T-cell (primary cell): ENCODE measurements at places on chromosomes 3 and 15.

DNA sequence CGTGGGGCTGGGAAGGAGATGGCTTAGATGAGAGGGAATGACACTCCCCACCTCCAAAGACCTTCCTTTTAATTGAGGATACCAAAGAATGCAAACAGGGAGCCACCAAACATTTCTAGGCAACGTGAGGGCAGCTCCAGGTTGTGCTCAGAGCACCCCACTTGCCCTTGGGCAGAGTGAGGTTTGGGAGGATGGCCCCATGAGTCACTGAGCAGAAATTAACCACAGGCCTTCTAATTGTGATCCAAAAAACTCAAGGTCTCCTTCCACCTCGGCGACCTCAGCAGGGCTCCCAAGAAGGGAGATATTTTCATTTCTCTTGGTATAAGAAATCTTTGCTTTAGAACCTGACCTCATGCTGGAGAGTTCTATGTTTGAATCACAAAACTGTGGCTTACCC lies 305.0 kb upstream of the TPM1 start:
- no peak for DNase-seq

GRCh38 chr3:27134171-27134796 lies 234.9 kb downstream of the NEK10 start:
- DNase-seq: peak; percentile 42

DNA sequence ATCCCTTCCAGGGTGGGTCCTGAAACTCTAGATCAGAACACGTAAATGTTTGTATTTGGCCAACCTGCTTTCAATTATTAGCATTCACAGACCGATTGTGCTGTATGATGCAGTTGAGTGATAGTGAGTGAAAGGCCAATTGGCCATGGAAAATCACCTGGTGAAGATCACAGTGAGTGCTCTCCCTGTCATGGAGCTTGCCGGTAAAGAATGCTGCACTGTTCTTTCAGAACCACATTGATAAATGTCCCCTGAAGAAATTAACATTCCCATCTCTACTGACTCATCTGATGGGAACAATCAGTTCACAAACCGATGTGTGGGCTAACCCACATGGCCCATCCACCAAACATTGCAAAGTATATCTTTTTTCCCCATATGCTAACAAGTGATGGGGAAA lies 324.8 kb upstream of the TBL1XR1 start:
- DNase-seq: no peak

GRCh38 chr3:47865192-47865591 lies 62.3 kb downstream of the DHX30 start:
- no peak for DNase-seq

GRCh38 chr3:177642042-177642803 lies 444.9 kb upstream of the TBL1XR1 start:
- no peak for DNase-seq

DNA sequence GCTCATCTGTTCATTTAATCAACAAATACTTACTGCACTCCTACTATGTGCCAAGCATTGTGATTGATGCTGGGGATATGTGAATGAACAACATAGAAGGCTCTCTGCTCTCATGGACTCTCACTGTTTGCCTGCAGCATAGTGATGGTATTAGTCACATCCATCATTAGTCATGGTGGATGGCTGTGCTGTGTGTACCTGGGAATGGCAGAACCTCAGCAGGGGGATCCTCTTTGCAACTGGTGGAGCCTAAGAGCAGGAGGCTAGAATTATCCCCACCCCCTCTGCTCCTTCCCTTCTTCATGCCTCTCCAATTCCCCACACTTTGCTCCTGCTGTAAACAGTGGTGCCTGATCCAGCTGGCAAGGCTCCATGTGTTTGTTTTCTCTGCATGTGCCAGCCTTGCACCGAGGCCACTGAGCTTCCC lies 20.5 kb downstream of the BOC start:
- DNase-seq: no peak

DNA sequence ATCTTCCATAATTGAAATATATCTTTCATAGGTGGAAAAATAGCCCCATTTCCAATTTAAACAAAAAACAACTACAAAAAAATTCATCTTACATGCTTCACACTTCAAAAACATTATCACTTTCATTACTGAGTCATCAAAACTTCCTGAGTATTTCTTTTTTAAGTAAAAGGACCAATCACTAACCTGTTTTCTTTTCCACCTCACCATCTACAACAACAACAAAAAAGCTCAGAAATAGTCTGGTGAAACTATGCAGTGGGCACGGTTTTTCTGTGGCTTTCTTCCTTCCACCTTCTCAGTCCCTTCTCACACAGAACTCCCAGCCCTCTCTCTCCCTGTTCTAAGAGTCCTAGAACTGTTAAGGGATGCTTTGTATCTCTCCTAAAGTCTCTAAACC lies 20.3 kb upstream of the TNIK start:
- DNase-seq: no peak

- DNase-seq: no peak
Observed at GRCh38 chr15:52180851-52181450, 10.2 kb downstream of the GNB5 start.

DNA sequence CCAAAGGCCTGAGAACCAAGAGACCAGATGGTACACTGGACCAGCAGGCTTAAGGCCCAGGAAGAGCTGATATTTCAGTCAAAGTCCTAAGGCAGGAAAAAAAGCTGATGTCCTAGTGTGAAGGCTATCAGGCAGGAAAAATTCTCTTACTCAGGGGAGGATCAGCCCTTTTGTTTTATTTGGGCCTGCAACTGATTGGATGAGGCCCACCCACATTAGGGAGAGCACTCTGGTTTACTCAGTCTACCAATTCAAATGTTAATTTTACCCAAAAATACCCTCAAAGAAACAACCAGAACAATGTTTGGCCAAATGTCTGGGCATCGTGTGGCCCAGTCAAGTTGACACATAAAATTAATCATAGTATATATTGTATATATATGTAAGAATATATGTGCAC lies 24.5 kb upstream of the MYRIP start:
- DNase-seq: no peak

- peak; percentile 42 for DNase-seq
Observed at GRCh38 chr15:45126535-45127158, 3.0 kb downstream of the DUOXA1 start.

- DNase-seq: no peak
Observed at GRCh38 chr3:55094676-55095075, 166.8 kb upstream of the LRTM1 start.

DNA sequence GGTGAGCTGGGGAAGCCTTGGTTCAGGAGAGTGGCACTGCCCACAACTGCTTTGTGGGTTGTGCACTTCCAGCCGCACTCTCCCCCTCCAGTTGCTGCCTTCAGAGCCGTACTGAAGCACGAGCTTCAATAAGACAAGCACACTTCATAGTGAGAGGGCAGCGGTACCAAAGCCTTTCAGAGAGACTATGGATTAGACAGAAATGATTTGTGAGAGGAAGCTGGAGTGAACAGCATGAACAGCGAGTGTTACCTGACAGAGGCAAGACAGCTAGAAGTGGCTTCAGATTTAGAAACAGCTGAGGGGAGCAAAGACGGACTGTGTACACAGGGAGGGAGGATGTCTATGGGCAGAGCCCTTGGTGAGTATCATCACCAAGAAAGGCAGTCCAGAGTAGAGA lies 31.1 kb downstream of the HCLS1 start:
- DNase-seq: no peak

DNA sequence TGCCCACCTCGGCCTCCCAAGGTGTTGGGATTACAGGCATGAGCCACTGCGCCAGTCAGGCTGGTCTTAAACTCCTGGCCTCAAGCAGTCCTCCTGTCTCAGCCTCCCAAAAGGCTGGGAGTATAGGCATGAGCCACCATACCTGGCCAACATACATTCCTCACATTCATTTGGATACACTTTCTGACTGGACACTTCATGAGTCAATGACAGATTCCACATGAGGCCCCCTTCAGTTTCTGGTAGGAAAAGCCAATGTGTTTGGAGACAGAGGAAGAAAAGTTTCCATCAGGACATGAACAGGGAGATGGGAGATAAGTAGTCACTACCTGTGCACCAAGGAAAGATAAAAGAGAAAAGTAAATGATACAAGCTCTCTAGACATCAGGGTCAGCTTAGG lies 49.4 kb upstream of the GSK3B start:
- no peak for DNase-seq

DNA sequence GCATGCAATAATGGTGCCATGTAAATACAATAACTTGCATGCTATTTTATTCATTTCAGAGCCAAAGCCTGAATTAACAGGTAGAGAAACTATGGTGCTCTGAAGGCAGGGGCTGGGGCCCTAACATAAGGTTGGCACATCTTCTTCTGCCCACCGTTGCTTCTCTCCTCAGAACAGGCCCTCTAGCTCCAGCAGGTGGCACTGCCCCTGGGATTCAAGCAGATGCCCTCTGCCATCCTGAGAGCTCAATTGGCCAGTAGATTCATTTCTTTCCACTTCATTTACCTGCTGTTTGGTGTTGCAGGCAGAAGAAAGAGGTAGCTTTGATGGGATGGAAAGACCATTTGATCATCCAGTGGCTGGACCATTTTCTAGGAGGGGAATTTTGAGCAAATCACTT lies 130.5 kb downstream of the FOXB1 start:
- no peak for DNase-seq

GRCh38 chr3:190261015-190261414 lies 61.2 kb downstream of the CLDN1 start:
- DNase-seq: no peak
